ENCODE measurements at places on chromosomes 1 and 21.
A peak's percentile ranks its signal among the peaks of the same experiment; 100 is the strongest.

DNA sequence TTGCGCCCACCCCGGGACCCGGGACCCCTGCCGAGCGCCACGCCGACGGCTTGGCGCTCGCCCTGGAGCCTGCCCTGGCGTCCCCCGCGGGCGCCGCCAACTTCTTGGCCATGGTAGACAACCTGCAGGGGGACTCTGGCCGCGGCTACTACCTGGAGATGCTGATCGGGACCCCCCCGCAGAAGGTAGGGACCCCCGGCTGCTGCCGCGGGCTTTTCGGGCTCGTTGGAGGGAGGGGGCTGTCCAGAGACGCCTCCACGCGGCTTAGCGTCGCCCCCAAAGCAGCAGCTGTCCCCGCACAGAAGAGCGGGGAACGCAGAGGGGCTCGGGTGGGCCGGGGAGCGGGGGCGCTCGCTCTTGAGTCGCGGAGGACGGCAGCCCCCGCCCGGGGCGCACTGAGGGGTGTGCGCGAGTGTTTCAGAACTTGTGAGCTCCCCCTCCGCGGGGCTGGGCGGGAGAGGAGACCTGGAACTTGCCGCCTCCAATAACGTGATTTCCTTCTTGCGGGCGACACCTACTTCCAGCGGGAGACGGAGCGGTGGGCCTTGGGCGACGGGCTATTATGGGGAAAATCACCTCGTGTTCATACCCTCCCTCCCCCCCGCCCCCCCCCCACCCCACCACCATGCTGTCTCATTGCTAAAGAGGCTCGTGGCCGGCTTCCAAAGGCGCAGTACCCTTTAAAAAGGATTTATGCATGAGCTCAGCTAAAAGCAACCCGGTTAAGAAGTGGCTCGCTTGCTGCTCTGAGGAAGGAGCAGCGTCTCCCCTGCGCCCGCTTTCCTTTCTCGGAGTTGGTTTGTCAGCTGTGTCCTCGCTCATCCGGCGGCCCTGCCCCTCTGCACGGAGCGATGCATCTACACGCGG, 664 bp downstream of the BACE2 start:
- DNase-seq: peak; percentile 13

- no peak for DNase-seq
Measured at GRCh38 chr1:186442651-186443375, 18.1 kb downstream of the PDC start.

DNA sequence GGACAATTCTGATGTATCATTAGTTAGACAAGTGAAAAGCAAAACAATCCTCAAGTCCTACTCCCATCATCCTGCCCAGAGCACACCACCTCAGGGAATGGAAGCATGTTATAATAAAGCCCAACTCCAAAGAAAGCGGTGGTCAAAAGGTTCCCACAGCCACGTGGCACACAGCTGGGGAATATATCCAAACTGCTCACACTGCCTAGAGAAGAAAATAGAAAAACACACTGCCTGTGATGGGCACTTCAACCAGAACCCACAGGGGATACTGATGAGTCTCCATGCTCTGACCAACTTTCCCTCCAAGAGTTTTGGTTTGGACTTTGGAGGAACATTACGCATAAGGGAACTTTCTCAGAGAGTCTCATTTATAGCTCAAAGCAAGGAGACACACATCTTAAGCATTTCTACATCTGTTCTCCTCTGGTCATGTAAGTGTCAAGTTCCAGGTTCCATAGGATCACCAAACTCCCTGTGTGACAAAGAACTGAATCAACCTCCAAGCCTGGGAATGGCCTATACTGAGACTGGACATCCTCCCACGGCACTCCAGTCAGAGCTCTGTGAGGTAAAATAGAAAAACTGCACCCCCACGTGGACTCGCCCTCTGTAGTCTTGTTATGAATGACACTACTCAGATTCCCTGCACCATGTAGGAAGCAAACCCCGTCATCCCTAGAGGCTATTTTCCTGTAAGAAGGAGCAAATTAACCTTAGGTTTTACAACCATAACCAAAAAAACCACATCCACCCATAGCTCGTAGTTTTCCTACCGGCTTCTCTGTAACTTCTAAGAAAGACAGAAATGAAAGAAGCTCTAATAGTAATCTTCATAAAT, 12.2 kb downstream of the DSTYK start:
- no peak for DNase-seq

- no peak for DNase-seq
Measured at GRCh38 chr1:23648576-23648975, 43.0 kb upstream of the RPL11 start.

- no peak for DNase-seq
Measured at GRCh38 chr1:193533853-193534252, 347.4 kb upstream of the B3GALT2 start.

DNA sequence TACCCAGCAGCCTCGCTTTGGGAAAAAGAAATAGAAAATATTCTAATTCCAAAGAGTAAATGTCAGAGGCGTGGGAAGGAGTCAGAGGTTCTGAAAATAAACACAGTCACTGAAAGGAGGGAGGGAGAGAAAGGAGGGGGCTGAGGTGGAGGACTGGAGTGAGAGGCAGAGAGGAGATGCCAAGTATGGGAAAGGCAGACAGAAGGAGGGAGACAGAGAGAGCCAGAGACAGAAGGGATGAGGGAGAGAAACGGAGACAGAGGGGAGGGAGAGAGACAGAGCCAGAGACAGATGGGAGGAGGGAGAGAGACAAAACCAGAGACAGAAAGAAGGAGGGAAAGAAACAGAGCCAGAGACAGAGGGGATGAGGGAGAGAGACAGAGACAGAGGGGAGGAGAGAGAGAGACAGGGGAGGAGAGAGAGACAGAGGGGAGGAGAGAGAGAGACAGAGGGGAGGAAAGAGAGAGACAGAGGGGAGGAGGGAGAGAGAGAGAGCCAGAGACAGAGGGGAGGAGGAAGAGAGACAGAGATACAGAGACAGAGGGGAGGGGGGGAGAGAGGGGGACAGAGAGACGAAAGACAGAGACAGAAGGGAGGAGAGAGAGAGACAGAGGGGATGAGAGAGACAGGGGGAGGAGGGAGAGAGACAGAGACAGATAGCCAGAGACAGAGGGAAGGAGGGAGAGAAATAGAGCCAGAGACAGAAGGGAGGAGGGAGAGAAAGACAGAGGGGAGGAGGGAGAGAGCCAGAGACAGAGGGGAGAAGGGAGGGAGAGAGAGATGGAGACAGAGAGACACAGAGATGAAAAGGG, 525.5 kb downstream of the MATN1 start:
- no peak for DNase-seq

GRCh38 chr1:234520908-234521817, 42.2 kb upstream of the TARBP1 start:
- DNase-seq: no peak

DNA sequence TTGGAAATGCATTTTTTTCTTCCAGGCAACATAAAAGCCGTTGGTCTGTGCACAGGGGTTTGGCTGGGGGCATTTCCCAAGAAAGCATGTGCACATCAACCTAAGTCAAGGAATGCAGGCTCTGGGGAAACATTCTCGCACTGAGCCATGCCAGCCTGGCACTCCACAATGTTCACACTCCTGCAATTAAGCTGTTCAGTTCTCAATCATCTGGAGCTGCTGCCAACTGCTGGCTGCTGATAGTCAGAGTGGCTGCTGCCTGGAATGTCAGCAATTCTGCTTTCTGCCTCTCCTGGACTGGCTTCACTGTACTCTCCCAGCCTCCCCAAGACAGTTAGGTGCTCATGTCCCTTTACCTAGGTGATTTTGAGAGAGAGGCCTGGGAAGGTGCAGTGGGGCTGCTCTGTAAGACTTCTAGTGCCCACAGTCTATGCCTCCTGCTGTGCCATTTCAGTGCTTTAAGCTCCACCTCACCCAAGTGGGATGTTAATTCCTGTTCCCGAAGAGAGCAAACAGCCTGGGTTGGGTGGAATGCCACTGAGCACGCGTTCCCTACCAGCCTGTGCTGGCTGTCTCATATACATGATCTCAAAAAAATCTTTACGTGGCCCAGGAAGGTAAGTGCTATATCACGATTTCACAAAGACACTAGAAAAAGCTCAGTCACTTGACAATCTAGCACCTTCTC, 131.7 kb downstream of the BRINP2 start:
- peak; percentile 26 for DNase-seq
